Endothelial cell of umbilical vein (primary cell): ENCODE measurements at places on chromosomes 7 and 10. TPM values are rescaled to one million over a fixed set of nuclear protein-coding genes. Genes with fewer than 3 reads are reported as not detected.

OR2A42 gene
- total RNA-seq = not detected in 2 replicates

ITGB8 gene
- total RNA-seq = 6.5 and 8.2 TPM in 2 replicates

MRLN gene
- total RNA-seq = not detected in 2 replicates

DNA sequence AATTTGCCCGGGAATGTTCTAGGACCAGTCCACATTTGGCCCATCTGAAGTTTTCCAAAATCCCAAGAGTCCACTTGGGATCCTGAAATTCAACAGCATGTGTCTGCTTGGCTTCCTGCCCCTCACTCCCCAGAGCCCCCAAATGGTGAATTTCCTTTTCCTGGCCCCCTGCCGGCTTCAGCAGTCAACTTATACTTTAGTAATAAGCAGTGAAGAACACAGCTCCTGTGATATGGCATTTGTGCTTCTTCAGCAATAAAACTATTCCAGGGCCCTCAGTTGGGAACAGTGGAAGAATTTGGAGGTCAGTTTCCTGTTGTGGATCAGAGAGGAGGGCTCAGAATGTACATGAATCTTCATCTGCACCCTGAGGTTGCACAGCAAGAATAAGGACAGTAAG, 51.1 kb downstream of the PRF1 start:
- H3K27me3 ChIP-seq = no peaks in the 10 kb centered on the region
- no peak overlapping the region for H3K27ac ChIP-seq
- H3K4me3 ChIP-seq = no peak overlapping the region

- H3K4me3 ChIP-seq = no peak overlapping the region
- no peaks in the 10 kb centered on the region for H3K4me1 ChIP-seq
- no peak for DNase-seq
Observed at GRCh38 chr10:105288026-105288425, 646.9 kb downstream of the SORCS3 start.

DNA sequence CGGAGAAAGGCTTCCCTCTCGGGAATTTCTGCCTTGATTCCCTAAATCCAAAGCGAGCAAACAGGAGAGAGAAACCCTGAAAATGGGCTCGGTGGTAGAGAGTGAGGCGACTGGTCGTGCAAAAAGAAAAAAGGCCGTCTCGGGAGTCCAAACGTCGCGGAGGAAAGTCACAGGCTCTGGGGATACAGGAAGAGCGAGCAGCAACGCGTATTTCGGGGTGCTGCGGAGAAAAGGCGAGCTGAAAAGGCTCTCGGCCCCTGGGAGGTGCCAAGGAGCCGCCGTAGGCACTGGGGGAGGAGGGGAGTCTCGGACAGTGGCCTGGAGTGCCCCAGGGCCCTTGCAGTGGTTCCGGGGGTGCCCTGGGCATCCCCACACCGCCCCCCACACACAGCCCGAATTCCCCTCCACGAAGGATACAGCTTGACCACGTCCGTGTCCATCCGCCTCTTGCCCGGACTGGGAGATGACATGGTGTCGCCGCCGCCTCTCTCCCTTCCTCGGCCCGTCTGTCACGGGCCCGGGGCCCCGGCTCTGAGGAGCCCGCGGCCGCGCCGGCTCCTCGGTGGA, 591 bp downstream of the UBE2H start:
- no peaks in the 10 kb centered on the region for H3K27me3 ChIP-seq
- H3K36me3 ChIP-seq = no peaks in the 10 kb centered on the region
- peak overlapping the region; percentile 73 for H3K4me3 ChIP-seq
- H3K27ac ChIP-seq = peak overlapping the region; percentile 97

DNA sequence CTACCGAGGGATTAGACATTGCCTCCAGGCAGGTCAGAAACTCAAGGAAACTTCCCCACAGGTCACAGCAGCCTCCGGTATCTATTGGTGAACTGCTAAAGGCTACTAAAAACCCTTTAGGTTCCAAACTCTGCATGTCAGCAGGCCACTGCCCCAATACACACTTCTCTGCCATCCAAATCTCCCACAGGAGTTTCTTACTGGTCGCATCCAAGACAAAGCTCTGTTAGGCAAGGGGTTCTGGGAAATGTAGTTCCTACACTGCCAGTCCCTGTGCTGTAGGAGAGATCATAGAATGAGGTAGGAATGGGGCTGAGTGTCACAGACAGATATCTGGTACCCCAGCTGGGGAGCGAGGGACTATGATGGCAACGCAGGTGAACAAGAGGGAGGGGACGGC, 757.0 kb upstream of the C7orf33 start:
- H3K27me3 ChIP-seq = no peaks in the 10 kb centered on the region
- no peaks in the 10 kb centered on the region for H3K36me3 ChIP-seq
- no peaks in the 10 kb centered on the region for H3K4me1 ChIP-seq
- H3K27ac ChIP-seq = no peak overlapping the region
- no peak for DNase-seq
- no peak overlapping the region for H3K4me3 ChIP-seq

GRCh38 chr7:91164506-91164905, 99.7 kb upstream of the FZD1 start:
- no peaks in the 10 kb centered on the region for H3K4me1 ChIP-seq
- no peaks in the 10 kb centered on the region for H3K36me3 ChIP-seq
- no peaks in the 10 kb centered on the region for H3K27me3 ChIP-seq
- no peak for DNase-seq

DNA sequence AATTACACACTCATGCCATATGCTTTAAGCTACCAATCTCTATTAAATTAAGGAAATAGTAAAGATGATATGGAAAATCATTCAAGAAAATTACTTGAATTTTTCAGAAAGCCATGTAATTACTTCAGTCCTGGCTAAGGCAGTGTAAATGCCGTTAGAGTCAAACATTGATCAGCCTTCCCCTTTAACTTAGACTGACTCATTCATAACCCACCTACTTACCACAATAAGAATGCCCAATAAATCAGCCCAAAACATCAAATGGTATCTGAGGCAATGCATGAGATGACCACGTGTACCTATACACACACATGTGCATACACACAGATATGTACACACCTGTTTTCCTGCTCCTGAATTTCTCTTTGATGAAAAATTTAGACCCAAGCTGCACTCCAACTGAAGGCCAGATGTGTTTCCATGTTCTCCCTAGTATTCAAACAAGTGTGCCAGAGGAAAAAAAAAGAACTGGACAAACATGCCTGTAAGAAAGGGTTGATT, 30.2 kb upstream of the PDE1C start:
- no peaks in the 10 kb centered on the region for H3K4me1 ChIP-seq
- no peak for DNase-seq
- no peaks in the 10 kb centered on the region for H3K36me3 ChIP-seq

GRCh38 chr7:35477609-35478008, 217.3 kb downstream of the HERPUD2 start:
- H3K4me3 ChIP-seq = no peak overlapping the region
- H3K27ac ChIP-seq = no peak overlapping the region
- no peak for DNase-seq

- H3K27ac ChIP-seq = no peak overlapping the region
- DNase-seq = no peak
- no peaks in the 10 kb centered on the region for H3K27me3 ChIP-seq
- H3K4me3 ChIP-seq = no peak overlapping the region
Observed at GRCh38 chr7:44311561-44312495, 13.6 kb downstream of the CAMK2B start.

GRCh38 chr7:45268013-45268412, 110.4 kb downstream of the RAMP3 start:
- H3K27me3 ChIP-seq = peaks cover 4% of the 10 kb centered on the region
- DNase-seq = no peak
- H3K4me3 ChIP-seq = no peak overlapping the region
- no peaks in the 10 kb centered on the region for H3K4me1 ChIP-seq
- no peaks in the 10 kb centered on the region for H3K36me3 ChIP-seq
- no peak overlapping the region for H3K27ac ChIP-seq
